Spinal cord (tissue), 10 donors: ENCODE measurements at places on chromosomes 5 and 9.

DNA sequence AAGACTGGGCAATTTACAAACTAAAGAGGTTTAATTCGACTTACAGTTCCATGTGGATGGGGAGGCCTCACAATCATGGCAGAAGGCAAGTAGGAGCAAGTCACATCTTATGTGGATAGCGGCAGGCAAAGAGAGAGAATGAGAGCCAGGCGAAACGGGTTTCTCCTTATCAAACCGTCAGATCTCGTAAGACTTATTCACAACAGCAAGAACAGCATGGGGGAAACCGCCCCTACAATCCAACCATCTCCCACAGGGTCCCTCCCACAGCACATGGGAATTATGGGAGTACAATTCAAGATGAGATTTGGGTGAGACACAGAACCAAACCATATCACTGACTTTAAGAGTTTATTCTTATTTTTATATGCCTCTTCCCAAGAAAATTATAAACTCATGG is 60.3 kb downstream of the RFK start:
- H3K27me3 ChIP-seq, result no peaks in the 10 kb centered on the region
- DNase-seq, result no peak
- H3K4me1 ChIP-seq, result no peaks in the 10 kb centered on the region
- H3K4me3 ChIP-seq, result no peak overlapping the region
- H3K27ac ChIP-seq, result no peak overlapping the region

DNA sequence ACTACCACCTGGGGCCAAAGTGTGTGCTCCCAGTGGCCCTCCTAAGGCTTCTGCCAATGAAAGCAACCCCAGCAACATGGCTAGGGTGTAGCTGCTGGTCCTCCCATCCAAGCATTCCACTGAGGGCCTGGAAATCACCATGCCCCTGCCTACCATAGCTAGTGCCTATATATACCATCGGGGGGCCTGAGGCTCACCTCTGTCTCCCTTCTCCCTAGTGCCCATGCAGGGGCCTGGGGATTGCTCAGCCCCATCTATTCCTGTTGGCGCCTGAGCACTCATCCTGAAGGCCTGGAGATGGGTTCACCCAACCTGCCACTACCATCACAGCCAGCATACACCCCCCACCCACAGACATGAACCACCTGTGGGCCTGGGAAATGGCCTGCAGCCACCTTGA is 367.3 kb downstream of the RAB3C start:
- H3K27me3 ChIP-seq, result no peaks in the 10 kb centered on the region
- H3K27ac ChIP-seq, result no peak overlapping the region
- DNase-seq, result no peak
- no peaks in the 10 kb centered on the region for H3K36me3 ChIP-seq
- H3K4me3 ChIP-seq, result no peak overlapping the region

GRCh38 chr9:14391620-14392019 is 77.7 kb upstream of the NFIB start:
- no peak for DNase-seq
- H3K4me1 ChIP-seq, result peaks cover 3% of the 10 kb centered on the region
- H3K27me3 ChIP-seq, result no peaks in the 10 kb centered on the region
- no peaks in the 10 kb centered on the region for H3K36me3 ChIP-seq
- H3K4me3 ChIP-seq, result no peak overlapping the region
- H3K27ac ChIP-seq, result no peak overlapping the region

GRCh38 chr9:17130291-17130690 is 4.5 kb upstream of the CNTLN start:
- H3K4me3 ChIP-seq, result no peak overlapping the region
- DNase-seq, result no peak
- no peaks in the 10 kb centered on the region for H3K36me3 ChIP-seq
- H3K4me1 ChIP-seq, result peaks cover 6% of the 10 kb centered on the region
- H3K27me3 ChIP-seq, result no peaks in the 10 kb centered on the region
- H3K27ac ChIP-seq, result no peak overlapping the region

GRCh38 chr9:89564346-89564878 is 40.4 kb upstream of the GADD45G start:
- DNase-seq, result peak; percentile 17
- no peaks in the 10 kb centered on the region for H3K4me1 ChIP-seq
- H3K36me3 ChIP-seq, result no peaks in the 10 kb centered on the region
- H3K27ac ChIP-seq, result no peak overlapping the region

DNA sequence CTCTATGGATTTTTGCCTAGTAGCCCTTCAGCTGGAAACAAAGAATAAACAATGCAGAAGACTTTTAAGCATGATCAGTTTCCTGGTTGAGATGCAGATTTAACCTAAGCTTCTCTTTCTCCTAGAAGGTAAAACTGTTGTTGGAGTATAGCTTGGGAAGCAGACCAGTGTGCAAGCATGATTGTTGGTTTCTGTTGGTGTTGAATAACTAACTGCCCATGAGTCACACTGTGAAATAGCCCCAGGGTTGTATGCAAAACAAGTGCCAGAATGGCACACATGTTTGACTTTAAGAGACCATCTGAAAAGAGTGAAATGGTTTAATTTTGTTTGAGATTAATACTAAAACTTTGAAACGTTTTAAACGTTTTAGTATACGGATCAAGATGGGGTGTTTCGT is 227.1 kb downstream of the ARHGEF28 start:
- H3K36me3 ChIP-seq, result no peaks in the 10 kb centered on the region
- no peak overlapping the region for H3K4me3 ChIP-seq
- no peak for DNase-seq
- H3K27me3 ChIP-seq, result no peaks in the 10 kb centered on the region
- H3K4me1 ChIP-seq, result no peaks in the 10 kb centered on the region

DNA sequence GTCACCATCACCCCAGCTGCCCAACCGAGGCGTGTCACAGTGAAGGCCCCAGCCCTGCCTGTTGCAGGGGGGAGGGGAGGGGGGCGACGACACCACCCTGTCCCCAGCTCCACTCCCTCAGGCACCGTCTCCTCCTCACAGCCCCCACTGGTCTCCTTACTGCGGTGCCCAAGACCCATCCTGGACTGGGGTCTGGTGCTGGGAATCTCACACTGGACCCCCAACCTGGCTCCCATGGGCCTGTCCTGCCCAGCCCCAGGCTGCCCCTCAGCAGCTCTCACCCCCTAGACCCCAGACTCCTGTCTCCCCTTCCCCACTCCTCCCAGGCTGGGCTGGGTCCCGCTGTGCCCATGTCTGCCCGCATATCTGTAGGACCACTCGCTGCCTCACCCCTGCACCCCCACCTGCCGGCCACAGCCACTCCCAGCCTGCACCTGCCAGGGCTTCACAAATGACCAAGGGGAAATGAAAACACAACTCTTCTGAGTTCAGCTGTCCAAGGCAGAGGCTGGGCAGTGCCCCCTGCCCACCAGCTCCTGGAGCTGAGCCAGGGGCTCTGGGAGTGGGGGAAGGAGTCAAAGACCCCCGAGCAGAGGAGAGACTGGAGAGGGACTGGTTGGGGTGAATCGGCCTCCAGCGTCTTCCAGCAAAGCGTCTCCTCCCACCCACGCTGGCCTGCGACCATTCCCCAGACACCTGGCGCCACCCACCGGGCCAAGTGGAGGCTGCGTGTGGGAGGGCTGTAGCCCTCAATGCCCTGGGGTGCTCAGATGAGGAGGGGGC is 32.6 kb upstream of the EGFL7 start:
- H3K27me3 ChIP-seq, result no peaks in the 10 kb centered on the region
- no peak for DNase-seq
- H3K4me1 ChIP-seq, result peaks cover 53% of the 10 kb centered on the region
- H3K4me3 ChIP-seq, result no peak overlapping the region

- H3K36me3 ChIP-seq, result no peaks in the 10 kb centered on the region
- no peaks in the 10 kb centered on the region for H3K27me3 ChIP-seq
- DNase-seq, result no peak
Observed at GRCh38 chr5:27208051-27208450, 169.7 kb upstream of the CDH9 start.

GRCh38 chr9:131111854-131112311 is 13.5 kb upstream of the NUP214 start:
- H3K4me1 ChIP-seq, result peaks cover 70% of the 10 kb centered on the region
- DNase-seq, result peak; percentile 95
- H3K4me3 ChIP-seq, result peak overlapping the region; percentile 2
- peak overlapping the region; percentile 94 for H3K27ac ChIP-seq
- H3K36me3 ChIP-seq, result peaks cover 29% of the 10 kb centered on the region

DNA sequence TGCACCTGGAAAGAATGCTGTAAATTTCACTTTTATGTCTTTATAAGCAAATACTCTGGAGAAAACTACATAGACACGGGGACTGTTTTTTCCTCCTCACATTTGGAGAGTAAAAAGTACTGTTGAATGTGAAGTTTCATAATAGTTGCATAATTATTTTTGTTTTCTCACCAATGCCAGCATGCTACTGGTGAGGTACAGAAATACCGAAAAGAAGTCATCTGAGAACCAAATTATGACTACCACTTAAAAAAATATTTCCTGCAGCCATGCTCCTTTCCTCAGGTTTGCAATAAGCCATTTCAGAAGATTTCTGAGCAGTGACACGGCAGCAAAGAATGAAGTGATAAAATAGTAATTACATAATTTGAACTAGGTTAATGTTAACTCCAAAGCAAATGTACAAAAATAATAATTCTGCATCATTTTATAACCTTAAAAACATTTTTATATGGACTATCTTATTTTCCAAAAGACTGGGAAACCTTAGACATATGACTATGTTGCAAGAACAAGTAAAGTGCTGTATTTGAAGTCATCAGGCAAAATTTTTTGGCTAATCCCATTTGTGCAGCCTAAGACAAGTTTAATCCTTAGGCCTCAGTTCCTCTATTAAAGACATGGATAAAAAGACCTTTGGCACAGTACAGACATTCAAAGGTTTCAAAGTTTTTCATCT is 144.7 kb downstream of the PCSK1 start:
- no peaks in the 10 kb centered on the region for H3K36me3 ChIP-seq
- no peak overlapping the region for H3K27ac ChIP-seq
- no peak overlapping the region for H3K4me3 ChIP-seq
- no peaks in the 10 kb centered on the region for H3K27me3 ChIP-seq

- H3K4me3 ChIP-seq, result no peak overlapping the region
- H3K27me3 ChIP-seq, result no peaks in the 10 kb centered on the region
- H3K4me1 ChIP-seq, result peaks cover 23% of the 10 kb centered on the region
- no peak overlapping the region for H3K27ac ChIP-seq
- no peak for DNase-seq
Observed at GRCh38 chr9:133518200-133518599, 6.6 kb downstream of the MYMK start.

DNA sequence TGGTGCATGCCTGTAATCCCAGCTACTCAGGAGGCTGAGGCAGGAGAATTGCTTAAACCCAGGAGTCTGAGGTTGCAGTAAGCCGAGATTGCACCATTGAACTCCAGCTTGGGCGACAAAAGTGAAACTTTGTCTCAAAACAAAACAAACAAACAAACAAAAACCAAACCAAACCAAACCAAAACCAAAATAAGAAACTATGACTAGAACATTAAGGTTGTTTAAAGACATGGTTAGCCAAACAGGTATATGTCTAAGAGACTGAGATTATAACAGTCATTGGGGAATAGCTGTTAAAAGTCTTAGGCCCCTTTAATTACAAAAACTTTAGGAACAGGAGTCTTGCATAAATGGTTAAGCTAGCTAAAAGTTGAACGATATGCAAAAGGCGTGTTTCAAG is 63.6 kb downstream of the PRDM9 start:
- H3K27me3 ChIP-seq, result no peaks in the 10 kb centered on the region
- DNase-seq, result no peak
- H3K4me3 ChIP-seq, result no peak overlapping the region
- no peak overlapping the region for H3K27ac ChIP-seq
- no peaks in the 10 kb centered on the region for H3K36me3 ChIP-seq

- H3K36me3 ChIP-seq, result no peaks in the 10 kb centered on the region
- no peak for DNase-seq
- H3K4me3 ChIP-seq, result no peak overlapping the region
- H3K27ac ChIP-seq, result no peak overlapping the region
- no peaks in the 10 kb centered on the region for H3K27me3 ChIP-seq
Observed at GRCh38 chr9:31078175-31078574, 1306.3 kb upstream of the ACO1 start.

GRCh38 chr9:13963005-13963653 is 350.8 kb downstream of the NFIB start:
- no peaks in the 10 kb centered on the region for H3K27me3 ChIP-seq
- DNase-seq, result no peak
- H3K27ac ChIP-seq, result no peak overlapping the region
- no peak overlapping the region for H3K4me3 ChIP-seq
- no peaks in the 10 kb centered on the region for H3K36me3 ChIP-seq
- H3K4me1 ChIP-seq, result no peaks in the 10 kb centered on the region

GRCh38 chr5:80976985-80977384 is 16.8 kb downstream of the RASGRF2 start:
- no peak overlapping the region for H3K27ac ChIP-seq
- no peak overlapping the region for H3K4me3 ChIP-seq
- no peaks in the 10 kb centered on the region for H3K4me1 ChIP-seq
- no peak for DNase-seq
- H3K36me3 ChIP-seq, result no peaks in the 10 kb centered on the region

- DNase-seq, result no peak
- H3K27me3 ChIP-seq, result no peaks in the 10 kb centered on the region
- peaks cover 97% of the 10 kb centered on the region for H3K36me3 ChIP-seq
- H3K4me1 ChIP-seq, result peaks cover 12% of the 10 kb centered on the region
- H3K4me3 ChIP-seq, result no peak overlapping the region
- no peak overlapping the region for H3K27ac ChIP-seq
Observed at GRCh38 chr9:121767171-121767769, 115.8 kb downstream of the DAB2IP start.

DNA sequence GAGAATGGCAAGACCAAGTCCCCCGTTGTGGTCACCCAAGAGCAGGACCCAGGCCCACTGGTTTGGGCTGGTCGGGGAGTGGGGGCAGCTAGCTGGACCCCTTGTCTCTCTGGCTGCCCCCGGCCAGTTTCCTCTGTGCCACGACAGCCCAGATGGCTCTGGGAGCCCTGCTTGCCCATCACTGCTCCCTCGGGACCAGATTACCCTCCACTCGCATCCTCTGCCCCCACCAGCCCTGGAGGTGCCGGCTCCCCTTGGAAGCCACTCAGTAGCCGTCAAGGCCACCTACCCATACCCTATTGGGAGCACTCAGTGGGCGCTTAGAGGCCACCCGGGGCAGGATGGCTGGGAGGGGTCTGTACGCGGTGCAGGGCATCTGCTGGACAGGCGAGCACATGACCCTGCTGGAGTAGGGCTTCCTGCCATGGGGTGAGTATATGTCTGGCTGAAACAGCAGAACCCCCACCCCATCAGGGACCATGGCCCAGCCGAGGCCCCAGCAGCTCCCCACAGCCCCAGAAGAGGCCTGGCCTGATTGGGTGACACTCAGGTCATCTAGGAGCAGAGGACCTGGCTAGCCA is 70.0 kb downstream of the ZNF354C start:
- no peaks in the 10 kb centered on the region for H3K27me3 ChIP-seq
- peaks cover 51% of the 10 kb centered on the region for H3K36me3 ChIP-seq
- H3K4me3 ChIP-seq, result no peak overlapping the region
- no peaks in the 10 kb centered on the region for H3K4me1 ChIP-seq
- H3K27ac ChIP-seq, result no peak overlapping the region
